ENCODE measurements at places on chromosomes 4 and X. TPM values are rescaled to one million over a fixed set of nuclear protein-coding genes. Genes with fewer than 3 reads are reported as not detected.

DNA sequence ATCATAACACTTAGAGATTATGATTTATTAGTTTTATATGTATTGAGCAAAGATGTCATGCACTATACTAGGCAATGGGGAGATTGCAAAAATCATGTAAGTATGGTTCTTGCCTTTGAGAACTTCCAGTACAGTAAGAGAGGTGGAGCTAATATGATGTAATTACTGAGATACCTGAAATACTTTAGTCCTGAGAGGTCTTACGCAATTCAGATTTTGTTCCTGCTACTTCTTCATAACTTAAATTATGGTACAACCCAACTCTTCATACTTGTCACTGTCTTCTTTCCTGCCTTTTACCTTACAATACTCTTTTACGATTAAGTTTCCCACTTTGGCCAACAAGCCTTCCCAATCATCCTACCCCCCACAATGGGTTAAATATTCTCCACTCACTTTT, 564.2 kb upstream of the PITX2 start:
- DNase-seq = no peak

The AFAP1 gene
- 9.6 TPM for polyA plus RNA-seq

The HSFX4 gene
- not detected for polyA plus RNA-seq

DNA sequence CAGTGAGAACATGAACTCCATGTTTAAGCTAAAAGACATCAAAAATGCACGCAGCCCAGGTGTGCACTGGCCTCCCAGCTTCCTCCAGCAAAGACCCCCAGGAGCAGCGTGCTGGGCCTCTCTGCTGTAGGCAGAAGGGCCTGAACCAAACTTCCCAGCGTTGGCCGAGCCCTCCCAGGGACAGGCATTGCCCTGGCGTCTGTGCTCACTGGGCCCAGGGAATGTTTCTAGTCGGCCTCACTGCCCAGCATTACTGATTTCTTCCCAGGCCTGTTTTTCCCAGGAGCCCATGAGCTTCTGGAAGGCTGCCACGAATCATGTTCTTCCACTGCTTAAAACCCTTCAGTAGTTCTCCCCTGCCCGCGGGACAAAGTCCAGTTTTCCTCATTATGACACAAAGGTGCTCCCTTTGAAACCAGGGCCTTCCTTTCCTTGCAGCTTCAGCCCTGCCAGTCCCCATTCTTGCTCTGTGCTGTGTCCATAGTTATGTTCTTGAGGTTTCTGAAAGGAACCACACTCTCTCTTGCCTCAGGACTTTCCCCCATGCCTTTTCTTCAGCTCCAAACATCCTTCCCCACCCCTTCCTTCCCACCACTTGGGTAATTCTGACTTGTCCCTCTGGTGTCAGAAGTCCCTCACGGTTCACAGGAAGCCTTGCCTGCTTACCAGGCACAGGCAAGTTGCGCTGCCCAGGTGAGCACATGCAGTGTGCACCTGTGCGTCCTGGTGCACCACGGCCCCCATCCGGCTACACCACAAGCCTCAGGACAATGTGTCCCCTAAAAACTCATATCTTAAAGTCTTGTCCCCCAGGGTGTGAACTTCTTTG, 93.4 kb upstream of the ENPP6 start:
- no peak for DNase-seq

The HTATSF1 gene
- polyA plus RNA-seq = 44.4 TPM

DNA sequence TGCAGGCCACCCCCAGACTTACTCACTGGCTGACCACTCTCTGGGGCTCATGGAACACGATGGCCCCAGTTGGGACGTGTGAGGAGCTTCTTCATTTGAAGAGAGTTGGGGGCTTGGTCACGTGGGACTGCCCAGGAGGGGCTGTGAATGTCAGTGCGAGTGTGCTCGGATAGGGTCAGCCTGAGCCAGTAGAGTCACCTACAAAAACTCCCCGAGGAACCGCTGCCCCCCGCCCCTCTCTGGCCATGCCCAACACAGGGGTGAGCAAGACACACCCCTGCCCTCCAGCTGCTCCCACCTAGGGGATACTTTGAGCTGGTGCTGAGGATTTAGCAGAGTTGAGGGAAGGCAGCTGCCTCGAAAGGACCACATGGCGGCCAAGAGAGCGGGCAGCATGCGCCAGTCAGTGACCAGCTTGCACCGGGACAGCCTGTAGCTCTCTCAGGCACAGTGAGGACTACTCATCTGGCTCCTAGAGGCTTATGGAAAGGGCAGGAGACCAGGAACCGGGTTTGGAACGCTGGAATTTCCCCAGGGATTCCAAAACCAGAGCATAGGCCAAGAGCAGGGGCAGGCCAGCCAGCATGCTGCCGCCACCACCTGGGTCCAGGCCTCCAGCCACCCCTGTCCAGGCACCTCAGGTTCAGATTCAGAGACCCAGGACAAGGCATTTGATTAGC, 8.4 kb downstream of the PNMA6E start:
- no peak for DNase-seq

The TRPC3 gene
- polyA plus RNA-seq = 0.12 TPM

DNA sequence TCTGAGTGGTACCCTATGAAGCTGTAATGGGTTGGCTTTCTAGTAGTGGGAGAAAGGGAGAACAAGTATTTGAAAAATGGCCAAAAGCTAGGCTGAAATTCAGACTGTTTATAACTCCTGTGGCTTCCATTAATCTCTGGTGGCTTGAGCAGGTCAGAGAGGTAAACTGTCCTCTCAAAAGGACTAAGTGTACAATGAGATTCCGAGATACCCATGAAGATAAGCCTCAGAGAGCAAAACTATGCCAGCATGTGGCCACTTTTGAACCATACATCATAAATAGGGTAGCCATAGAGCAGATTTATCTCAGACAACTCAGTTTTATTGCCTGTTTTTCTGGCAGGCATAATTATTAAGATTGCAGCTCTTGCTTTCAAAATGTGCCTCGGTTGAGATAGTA, 89.2 kb downstream of the CHRDL1 start:
- no peak for DNase-seq

GRCh38 chr4:55927803-55928437, 20.8 kb upstream of the CEP135 start:
- DNase-seq = no peak
